ENCODE measurements at places on chromosomes 2 and 18. TPM values are rescaled to one million over a fixed set of nuclear protein-coding genes. Genes with fewer than 3 reads are reported as not detected.

DNA sequence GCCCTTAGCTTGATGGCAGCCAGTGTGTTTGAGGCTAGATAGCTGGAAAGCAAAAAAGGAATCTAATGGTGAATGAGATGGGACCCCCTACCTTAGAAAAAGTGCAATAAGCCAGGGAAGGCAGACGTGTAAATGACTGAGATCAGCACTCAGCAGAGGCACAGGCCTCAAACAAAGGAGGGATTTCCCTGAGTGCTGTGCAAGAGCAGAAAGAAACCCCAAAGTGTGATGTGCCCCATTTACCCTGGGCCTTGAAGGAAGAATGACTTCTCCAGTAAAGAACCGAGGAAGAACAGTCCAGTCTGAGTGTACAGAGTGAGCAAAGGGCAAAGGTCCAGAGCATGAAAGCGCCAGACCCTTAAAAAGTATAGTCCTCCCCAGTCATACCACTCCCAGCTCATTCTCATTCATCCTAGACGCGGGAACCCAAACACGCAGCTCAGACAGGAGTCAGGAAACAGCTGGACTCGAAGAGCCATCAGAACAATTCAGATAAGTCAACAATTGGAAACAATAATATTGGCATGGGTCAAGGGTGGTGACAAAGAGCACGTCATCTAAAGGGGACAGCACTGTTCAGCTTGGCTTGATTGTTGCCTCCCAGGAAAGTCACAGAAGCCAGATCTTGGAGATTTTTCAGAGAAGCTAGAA is 121.7 kb downstream of the INO80D start:
- H3K27me3 ChIP-seq: peaks cover 2% of the 10 kb centered on the region
- H3K4me3 ChIP-seq: no peak overlapping the region
- no peak overlapping the region for H3K27ac ChIP-seq
- no peaks in the 10 kb centered on the region for H3K4me1 ChIP-seq
- no peak for DNase-seq
- no peaks in the 10 kb centered on the region for H3K36me3 ChIP-seq

GRCh38 chr18:44701227-44701626 is 20.5 kb downstream of the SETBP1 start:
- no peak for DNase-seq
- H3K27me3 ChIP-seq: no peaks in the 10 kb centered on the region
- H3K4me1 ChIP-seq: peaks cover 69% of the 10 kb centered on the region
- no peak overlapping the region for H3K4me3 ChIP-seq
- peaks cover 49% of the 10 kb centered on the region for H3K36me3 ChIP-seq
- H3K27ac ChIP-seq: peak overlapping the region; percentile 79

GRCh38 chr2:1538663-1539062 is 125.4 kb downstream of the TPO start:
- H3K27me3 ChIP-seq: peaks cover 12% of the 10 kb centered on the region
- H3K4me3 ChIP-seq: no peak overlapping the region
- no peak overlapping the region for H3K27ac ChIP-seq
- H3K36me3 ChIP-seq: no peaks in the 10 kb centered on the region
- H3K4me1 ChIP-seq: no peaks in the 10 kb centered on the region

Gene AGAP1
- not detected for total RNA-seq

- no peaks in the 10 kb centered on the region for H3K36me3 ChIP-seq
- H3K4me3 ChIP-seq: no peak overlapping the region
- H3K27me3 ChIP-seq: peaks cover 18% of the 10 kb centered on the region
- H3K4me1 ChIP-seq: peaks cover 4% of the 10 kb centered on the region
These were observed 4.1 kb downstream of the FIGN start for GRCh38 chr2:163731735-163732134.

DNA sequence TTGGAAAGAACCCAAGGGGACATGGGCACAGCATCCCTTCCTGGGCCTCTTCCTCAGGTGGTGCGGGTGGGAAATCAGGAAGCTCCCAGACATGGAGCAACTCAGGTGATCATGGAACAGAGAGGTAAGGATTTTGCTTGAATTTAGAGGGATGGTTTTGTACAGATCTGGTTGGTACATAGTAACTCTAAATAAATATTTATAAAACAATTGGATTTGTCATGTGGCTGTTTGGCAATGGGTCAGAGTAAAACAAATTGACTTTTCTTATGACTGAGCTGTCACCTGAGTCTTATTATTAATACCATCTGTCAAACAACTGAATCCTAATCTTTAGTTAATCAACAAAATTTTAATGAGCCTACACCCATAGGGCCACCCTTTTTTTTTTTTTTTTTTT is 19.4 kb upstream of the TMEM178A start:
- no peak overlapping the region for H3K4me3 ChIP-seq
- H3K4me1 ChIP-seq: no peaks in the 10 kb centered on the region
- no peaks in the 10 kb centered on the region for H3K36me3 ChIP-seq
- no peak overlapping the region for H3K27ac ChIP-seq

Gene CHRNG
- total RNA-seq: not detected

- H3K27me3 ChIP-seq: peaks cover 3% of the 10 kb centered on the region
- H3K36me3 ChIP-seq: no peaks in the 10 kb centered on the region
- H3K27ac ChIP-seq: no peak overlapping the region
These were observed 325.5 kb downstream of the IRS1 start for GRCh38 chr2:226474131-226474530.

Gene RTKN
- 8.3 TPM for total RNA-seq

Gene TUBB8B
- total RNA-seq: not detected

- H3K4me3 ChIP-seq: no peak overlapping the region
- peaks cover 31% of the 10 kb centered on the region for H3K27me3 ChIP-seq
- H3K4me1 ChIP-seq: no peaks in the 10 kb centered on the region
- peaks cover 2% of the 10 kb centered on the region for H3K36me3 ChIP-seq
- DNase-seq: no peak
- H3K27ac ChIP-seq: no peak overlapping the region
These were observed 15.5 kb downstream of the KCNS3 start for GRCh38 chr2:17894005-17894404.

Gene CDH2
- not detected for total RNA-seq

Gene CCDC121
- total RNA-seq: 0.71 TPM

- no peak overlapping the region for H3K4me3 ChIP-seq
- peaks cover 2% of the 10 kb centered on the region for H3K36me3 ChIP-seq
- H3K27ac ChIP-seq: no peak overlapping the region
- peaks cover 11% of the 10 kb centered on the region for H3K27me3 ChIP-seq
- DNase-seq: no peak
These were observed 30.4 kb downstream of the TMEM178A start for GRCh38 chr2:39696101-39696553.

DNA sequence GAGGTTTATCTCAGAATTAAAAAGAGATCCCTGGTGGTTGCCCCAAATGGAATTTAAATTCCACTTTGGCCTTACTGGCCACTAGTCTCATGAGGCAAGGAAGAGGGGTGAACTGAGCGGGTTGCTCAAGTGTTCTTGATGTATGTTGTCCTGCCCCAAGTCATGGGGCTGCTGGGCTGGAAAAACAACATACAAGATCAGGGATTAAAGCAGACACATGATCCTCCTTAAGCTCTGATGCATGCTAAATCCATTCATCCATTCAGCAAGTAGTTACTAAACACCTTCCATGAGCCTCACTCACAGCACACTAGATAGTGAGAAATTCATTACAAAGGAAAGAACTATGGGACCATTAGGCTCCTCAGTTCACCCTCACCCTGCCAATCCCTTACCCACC is 196.3 kb downstream of the MREG start:
- H3K4me3 ChIP-seq: no peak overlapping the region
- no peaks in the 10 kb centered on the region for H3K36me3 ChIP-seq
- no peak for DNase-seq
- H3K4me1 ChIP-seq: peaks cover 9% of the 10 kb centered on the region
- no peak overlapping the region for H3K27ac ChIP-seq

GRCh38 chr2:190847504-190848081 is 33.0 kb upstream of the GLS start:
- peaks cover 7% of the 10 kb centered on the region for H3K4me1 ChIP-seq
- H3K4me3 ChIP-seq: no peak overlapping the region
- peaks cover 3% of the 10 kb centered on the region for H3K36me3 ChIP-seq
- H3K27ac ChIP-seq: no peak overlapping the region
- no peak for DNase-seq
- H3K27me3 ChIP-seq: no peaks in the 10 kb centered on the region

DNA sequence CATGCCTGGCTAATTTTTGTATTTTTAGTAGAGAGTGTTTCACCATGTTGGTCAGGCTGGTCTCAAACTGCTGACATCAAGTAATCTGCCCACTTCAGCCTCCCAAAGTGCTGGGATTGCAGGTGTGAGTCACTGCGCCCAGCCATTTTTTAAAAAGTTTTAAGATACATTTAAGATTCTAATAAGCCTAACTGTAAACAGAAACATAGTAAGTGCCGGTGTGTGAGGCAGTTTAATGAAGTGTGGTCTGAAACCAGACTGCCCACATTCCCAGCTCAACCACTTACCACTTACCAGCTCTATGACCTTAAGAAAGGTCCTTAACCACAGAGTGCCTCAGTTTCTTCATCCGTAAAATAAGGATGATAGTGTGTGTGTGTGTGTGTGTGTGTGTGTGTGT is 42.4 kb downstream of the TMEM237 start:
- no peak overlapping the region for H3K4me3 ChIP-seq
- H3K27ac ChIP-seq: no peak overlapping the region
- H3K36me3 ChIP-seq: no peaks in the 10 kb centered on the region
- H3K27me3 ChIP-seq: peaks cover 34% of the 10 kb centered on the region
- no peak for DNase-seq

DNA sequence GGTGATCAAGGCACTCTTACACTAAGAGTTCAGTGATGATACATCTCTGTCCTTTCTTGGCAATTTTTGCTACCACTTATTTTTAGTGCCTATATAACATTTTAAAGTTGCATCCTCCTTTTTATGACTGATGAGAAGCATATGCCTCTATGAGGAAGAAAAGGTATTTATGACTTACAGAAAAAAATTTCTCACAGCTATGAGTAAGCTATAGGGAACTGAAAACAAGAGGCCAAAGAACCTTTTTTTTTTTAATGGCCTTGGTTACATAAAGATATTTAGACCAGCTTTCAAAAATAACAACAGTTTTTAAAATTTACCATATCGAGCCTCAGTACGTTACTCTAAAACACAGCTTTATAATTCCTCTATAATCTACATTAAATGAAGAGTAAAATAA is 21.3 kb downstream of the MBD5 start:
- H3K36me3 ChIP-seq: no peaks in the 10 kb centered on the region
- H3K27me3 ChIP-seq: no peaks in the 10 kb centered on the region
- H3K4me1 ChIP-seq: peaks cover 30% of the 10 kb centered on the region

GRCh38 chr2:237714690-237715458 is 83.7 kb upstream of the RBM44 start:
- H3K27me3 ChIP-seq: no peaks in the 10 kb centered on the region
- peaks cover 38% of the 10 kb centered on the region for H3K4me1 ChIP-seq
- H3K4me3 ChIP-seq: no peak overlapping the region
- H3K27ac ChIP-seq: no peak overlapping the region

DNA sequence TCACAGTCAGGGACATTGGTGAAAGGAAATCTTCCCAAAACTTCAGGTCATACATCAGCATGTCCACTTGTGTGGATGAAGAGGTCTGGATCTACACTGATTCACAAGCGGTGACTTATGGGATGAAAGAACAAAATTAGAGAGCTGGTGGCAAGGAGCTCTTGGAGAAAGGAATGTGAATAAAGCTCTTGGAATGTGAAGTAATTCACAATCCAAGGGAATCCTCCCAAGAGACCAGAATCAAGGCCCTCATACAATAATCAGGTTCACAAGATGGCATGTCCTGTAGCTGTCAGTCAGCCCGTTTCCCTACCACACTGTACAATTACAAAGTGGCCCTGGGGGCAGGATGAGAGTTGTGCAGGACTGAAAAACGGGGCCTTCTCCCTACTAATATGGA is 96.2 kb downstream of the MRPS9 start:
- H3K4me3 ChIP-seq: no peak overlapping the region
- H3K36me3 ChIP-seq: no peaks in the 10 kb centered on the region
- peaks cover 4% of the 10 kb centered on the region for H3K27me3 ChIP-seq
- DNase-seq: no peak

DNA sequence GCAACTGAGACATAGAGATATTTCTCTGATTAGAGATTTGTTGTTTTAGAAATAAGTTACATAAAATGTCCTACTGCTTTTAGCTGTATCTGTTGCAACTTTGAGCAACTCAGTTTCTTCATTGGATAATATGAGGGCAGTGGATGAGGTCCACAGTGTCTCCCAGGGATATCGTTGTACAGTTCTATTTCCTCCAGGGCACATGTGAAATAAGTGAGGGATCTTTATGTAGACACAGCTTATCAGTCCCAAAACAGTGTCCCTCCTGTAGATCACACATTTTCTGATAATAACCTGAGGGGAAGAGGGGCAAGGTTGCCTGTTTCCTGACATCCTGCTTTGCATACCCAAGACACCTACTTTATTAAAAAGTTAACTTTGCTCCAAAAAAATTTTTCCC is 1231.2 kb upstream of the ZEB2 start:
- no peak for DNase-seq
- peak overlapping the region; percentile 77 for H3K27ac ChIP-seq
- H3K36me3 ChIP-seq: no peaks in the 10 kb centered on the region
- H3K27me3 ChIP-seq: no peaks in the 10 kb centered on the region
- H3K4me1 ChIP-seq: peaks cover 70% of the 10 kb centered on the region
- H3K4me3 ChIP-seq: peak overlapping the region; percentile 37

Gene PTPN4
- 28.8 TPM for total RNA-seq

Gene LRATD1
- total RNA-seq: not detected

DNA sequence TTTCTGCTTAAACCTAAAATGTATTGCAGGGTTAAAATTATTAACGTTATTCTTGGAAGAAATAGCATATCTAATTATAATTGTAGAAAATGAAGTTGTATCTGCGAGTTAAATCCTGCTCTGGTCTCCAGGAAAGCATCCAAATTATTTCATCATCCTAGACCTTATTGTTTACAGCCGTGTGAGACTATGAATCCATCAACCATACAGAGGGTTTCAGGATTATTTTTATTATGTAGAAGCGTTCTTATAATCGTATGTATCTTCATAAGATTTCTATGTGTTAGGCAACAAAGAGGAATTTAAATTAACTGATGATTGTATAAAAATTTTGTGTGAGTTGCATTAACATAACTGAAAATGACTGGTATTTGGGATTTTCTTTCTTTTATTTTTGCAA is 14.5 kb upstream of the DSC3 start:
- no peak overlapping the region for H3K27ac ChIP-seq
- no peaks in the 10 kb centered on the region for H3K36me3 ChIP-seq
- no peak for DNase-seq
- H3K27me3 ChIP-seq: no peaks in the 10 kb centered on the region
- H3K4me1 ChIP-seq: no peaks in the 10 kb centered on the region

GRCh38 chr2:201343559-201343958 is 13.6 kb downstream of the FLACC1 start:
- H3K27me3 ChIP-seq: no peaks in the 10 kb centered on the region
- peaks cover 17% of the 10 kb centered on the region for H3K36me3 ChIP-seq
- peaks cover 8% of the 10 kb centered on the region for H3K4me1 ChIP-seq
- no peak overlapping the region for H3K27ac ChIP-seq
- no peak for DNase-seq

Gene IL36G
- not detected for total RNA-seq

Gene BABAM2
- 55.6 TPM for total RNA-seq

GRCh38 chr2:149585166-149585885 is 2.2 kb downstream of the MMADHC start:
- peaks cover 6% of the 10 kb centered on the region for H3K27me3 ChIP-seq
- peaks cover 50% of the 10 kb centered on the region for H3K36me3 ChIP-seq
- no peak overlapping the region for H3K27ac ChIP-seq
- peaks cover 57% of the 10 kb centered on the region for H3K4me1 ChIP-seq

- no peak for DNase-seq
- no peaks in the 10 kb centered on the region for H3K27me3 ChIP-seq
- peaks cover 12% of the 10 kb centered on the region for H3K4me1 ChIP-seq
- no peak overlapping the region for H3K27ac ChIP-seq
- H3K4me3 ChIP-seq: no peak overlapping the region
These were observed 41.5 kb downstream of the TGFA start for GRCh38 chr2:70511971-70512729.
